Renal cortical epithelial cell (primary cell): ENCODE measurements at places on chromosomes 7 and 10. TPM values are rescaled to one million over a fixed set of nuclear protein-coding genes. Genes with fewer than 3 reads are reported as not detected.
A peak's percentile ranks its signal among the peaks of the same experiment; 100 is the strongest.

DNA sequence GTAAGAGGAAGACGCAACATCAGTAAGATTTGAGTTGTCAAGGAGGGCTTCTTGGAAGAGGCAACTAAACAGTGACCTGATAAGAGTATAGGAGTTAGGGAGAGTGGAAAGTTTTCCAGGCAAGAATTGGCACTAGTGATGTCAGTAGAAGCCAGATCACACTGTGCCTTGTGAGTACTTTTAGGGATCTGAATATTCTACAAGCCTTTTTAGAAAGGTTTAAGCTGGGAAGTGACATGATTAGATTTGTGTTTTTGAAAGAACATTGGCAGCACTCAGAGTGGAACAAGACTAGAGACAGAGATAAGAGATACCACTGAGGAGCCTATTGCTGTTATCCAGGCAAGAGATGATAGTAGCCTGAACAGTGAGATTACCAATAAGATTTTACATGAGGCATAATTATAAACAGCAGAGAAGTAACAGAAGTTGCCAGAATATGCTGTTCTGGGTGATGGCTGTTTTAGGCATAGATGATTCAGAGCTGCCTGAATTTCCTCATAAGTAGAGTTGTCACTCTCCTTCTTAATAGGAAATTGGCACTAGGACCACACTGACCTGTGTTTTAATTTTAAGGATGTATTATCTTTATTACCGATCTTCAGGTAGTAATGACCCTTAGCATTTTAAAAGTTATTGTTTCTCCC is 45.6 kb downstream of the NHLRC2 start:
- no peak for DNase-seq

FAM25G gene
- total RNA-seq = not detected in 2 replicates

- no peak for DNase-seq
Observed at GRCh38 chr10:90985321-90985933, 64.5 kb upstream of the ANKRD1 start.

SMKR1 gene
- 0.65 and 1.0 TPM in 2 replicates for total RNA-seq

SNX10 gene
- 88.0 and 105 TPM in 2 replicates for total RNA-seq

DNA sequence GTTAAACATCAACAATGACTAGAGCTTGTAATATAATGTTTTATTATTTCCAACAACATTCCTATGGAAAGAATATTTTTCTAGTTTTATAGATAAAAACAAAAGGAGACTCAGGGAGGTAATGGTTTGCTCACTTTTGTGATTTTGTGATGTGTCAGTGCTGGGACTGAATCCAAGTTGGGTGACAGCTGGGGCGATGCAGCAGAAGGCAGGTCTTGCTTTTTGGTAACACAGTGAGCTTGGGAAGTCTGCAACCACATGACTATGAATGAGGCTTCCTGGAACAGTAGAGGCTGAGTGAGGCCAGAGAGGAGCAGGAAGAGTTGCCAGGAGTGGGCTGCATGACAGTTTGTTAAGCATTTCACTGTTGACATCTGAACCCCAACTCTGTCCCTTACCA is 4.9 kb upstream of the YKT6 start:
- no peak for DNase-seq

DNA sequence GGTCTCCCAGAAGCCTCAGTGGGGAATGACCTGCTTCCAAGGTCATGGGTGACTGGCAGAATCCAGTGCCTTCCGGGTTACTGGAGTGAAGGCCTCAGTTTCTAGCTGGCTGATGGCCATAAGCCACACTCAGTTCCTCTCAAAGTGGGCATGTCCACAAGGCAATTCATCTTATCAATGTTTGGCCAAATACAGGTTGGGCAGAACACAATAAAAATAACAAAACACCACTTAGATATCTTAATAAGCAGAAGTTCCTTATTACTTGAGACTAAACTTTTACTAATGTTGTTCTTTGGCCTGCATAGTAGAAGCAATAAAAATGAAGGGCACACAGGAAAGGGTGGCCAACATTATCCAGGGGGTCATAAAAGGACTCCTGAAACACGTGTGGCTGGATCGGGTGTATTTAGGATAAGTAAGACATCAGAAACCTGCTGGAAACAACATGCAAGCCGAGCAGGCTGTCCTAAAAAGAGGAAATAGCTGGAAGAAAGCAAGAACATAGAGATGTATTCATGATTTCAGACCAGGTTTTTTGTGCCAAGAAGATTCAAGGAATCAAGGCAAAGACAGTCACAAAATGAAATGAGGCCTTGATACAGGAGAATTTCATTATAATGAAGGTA is 19.6 kb upstream of the AKR1C2 start:
- no peak for DNase-seq

GPNMB gene
- total RNA-seq = 11.5 and 120 TPM in 2 replicates

- DNase-seq = no peak
Observed at GRCh38 chr10:45227042-45227441, 88.4 kb downstream of the OR13A1 start.

DNA sequence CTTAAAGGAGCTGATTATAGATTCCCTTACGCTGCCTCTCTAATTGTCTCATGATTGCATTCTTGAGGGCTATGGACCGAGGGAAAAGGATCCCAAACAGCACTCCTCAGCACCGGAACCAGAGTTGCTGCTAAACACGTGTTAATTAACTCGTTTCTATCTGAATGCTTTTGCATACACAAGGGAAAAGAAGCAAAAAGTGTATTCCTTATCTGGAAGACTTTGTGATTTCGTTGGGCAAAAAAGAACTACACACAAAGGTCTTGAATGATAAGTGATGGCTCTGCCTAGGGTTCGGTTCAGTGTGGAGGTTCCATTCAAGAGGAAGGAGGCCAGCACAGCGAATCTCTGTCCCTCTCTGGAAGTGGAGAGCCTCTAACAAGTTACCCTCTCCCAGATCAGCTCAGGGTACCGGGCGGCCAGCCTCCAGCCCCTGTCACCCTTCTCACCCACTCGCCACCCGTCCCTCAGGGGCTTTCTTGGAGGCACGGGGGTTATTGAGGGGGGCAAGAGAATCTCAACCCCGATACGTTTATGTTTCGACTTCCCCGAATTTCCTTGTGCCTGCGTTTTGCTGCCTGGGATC is 515 bp upstream of the SLC4A2 start:
- peak; percentile 63 for DNase-seq

DNA sequence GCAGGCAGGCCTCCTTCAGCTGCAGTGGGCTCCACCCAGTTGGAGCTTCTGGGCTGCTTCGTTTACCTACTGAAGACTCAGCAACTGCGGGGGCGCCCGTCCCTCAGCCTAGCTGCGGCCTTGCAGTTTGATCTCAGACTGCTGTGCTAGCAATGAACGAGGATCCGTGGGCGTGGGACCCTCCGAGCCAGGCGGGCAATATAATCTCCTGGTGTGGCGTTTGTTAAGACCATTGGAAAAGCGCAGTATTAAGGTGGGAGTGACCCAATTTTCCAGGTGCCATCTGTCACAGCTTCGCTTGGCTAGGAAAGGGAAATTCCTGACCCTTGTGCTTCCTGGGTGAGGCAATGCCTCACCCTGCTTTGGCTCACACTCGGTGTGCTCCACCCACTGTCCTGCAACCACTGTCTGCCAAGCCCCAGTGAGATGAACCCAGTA is 159.2 kb upstream of the FOXP2 start:
- no peak for DNase-seq

DNA sequence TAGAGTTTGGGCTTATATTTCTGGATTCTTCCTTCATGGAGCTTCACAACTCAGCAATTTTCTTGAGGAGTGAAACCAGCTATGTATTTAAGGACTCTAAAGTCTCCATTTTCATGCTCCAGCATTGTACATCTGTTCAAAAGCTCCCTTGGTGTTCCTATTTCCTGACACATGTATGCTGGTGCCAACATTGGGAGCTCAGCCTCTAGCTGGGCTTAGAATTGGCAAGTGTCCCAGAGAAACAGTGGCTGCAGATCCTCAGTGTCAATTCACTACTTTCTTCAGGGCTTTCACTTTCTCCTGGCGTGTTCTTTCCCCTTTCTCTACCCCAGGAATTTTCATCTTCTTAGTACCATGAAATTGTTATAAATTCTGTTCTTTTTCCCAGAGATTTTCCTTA is 103.1 kb downstream of the ZNF467 start:
- DNase-seq = peak; percentile 28

NEUROG3 gene
- total RNA-seq = not detected in 2 replicates

DNA sequence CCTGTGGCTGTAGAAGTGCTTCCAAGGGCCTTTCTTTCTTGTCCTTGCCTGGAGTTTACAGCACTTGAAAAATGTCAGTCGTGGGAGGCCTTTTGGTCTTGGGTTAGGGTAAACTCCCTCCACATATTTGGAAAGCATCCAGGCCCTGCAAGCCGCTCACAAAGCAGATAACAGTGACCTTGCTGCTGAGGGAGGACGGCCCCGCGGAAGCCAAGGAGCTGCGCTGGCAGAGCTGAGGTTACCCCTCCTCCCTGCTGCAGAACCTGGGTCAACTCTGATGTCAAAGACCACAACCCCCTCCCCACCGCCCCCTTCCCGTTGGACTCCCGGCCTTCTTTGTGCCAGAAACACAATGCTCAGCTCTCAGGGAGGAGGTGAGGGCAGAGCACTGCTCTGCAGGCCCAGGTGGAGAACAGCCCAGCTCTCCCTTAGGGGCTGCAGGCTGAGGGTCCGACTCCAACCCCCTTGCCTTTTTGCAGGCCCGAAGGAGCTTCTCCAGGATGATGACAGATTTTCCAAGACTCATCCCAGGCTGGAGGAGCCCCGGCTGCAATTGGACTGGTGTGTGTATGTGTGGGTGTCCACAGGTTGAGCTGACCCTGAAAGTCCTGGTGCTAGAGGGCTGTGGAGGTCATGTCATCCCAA is 957.6 kb upstream of the ZNF722 start:
- no peak for DNase-seq
